ENCODE measurements at places on chromosomes 7 and 10.

DNA sequence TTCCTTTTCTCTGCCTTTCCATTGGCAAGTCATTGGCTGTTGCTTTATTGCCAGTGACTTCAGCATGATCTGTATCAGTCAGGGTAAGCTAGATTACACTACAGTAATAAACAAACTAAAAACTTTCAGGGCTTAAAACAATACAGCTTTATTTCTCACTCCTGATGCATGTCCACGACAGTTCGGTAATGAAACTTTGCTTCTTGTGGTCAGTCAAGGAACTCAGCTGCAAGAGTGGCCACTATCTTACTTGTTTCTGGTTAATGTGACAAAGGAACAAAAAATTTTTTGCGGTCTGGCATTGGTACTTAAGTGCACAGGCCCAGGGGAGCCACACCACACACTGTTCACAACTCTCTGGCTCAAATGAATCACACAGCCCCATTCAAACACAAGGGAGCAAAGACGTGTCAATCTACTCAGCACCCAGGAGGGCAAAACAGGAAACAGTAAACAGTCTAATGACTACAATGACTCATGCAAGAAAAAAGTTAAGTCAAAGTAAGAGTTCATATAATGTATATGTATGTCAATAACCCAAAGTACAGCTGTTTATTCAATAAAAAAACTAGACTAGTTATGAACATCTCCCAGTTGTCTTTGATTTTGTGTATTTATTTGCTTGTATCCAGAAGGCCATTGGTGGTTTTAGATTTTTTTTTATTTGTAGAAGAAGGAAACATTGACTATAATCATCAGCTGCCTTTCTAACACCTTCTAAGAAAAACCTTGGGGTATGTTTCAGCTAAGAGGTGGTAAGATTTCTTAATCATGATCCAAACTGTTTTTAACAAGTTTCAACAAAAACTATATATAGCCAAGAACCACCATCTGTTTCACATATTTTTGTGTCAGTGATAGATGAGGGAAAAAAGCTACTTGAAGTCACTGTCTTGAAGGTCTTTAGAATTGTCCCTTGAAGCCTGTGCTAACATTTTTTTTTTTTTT lies 134.4 kb upstream of the FAM3C start:
- no peak for DNase-seq

- DNase-seq, result no peak
Measured at GRCh38 chr7:24946467-24946866, 33.5 kb downstream of the OSBPL3 start.

GRCh38 chr10:73785721-73786511 lies 510 bp downstream of the ZSWIM8 start:
- DNase-seq, result no peak

- no peak for DNase-seq
Measured at GRCh38 chr7:83956104-83956503, 238.5 kb downstream of the SEMA3A start.

GRCh38 chr10:24006741-24007140 lies 202.2 kb upstream of the KIAA1217 start:
- DNase-seq, result no peak
